Mesothelial cell of epicardium (in vitro differentiated cells): ENCODE measurements at places on chromosomes 5 and 9. TPM values are rescaled to one million over a fixed set of nuclear protein-coding genes. Genes with fewer than 3 reads are reported as not detected.

DNA sequence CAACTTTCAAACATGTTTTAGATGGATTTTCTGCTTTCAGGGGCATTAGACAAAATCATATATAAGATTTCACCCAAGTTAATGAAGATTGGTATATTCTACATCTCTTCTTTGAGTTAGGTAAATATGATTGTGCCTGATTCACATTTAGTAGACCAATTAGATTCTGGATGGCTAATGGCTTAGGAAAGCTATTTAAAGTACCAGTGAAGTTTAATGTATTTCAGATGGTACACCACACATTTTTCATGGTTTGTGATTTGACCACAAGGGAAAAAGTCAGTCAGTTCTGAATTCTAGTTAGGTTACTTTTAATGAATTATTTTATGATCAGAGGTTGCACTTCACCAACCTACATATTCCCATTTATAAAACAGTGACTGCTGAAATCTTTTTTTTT lies 409.7 kb downstream of the ADGRV1 start:
- DNase-seq = no peak

DNA sequence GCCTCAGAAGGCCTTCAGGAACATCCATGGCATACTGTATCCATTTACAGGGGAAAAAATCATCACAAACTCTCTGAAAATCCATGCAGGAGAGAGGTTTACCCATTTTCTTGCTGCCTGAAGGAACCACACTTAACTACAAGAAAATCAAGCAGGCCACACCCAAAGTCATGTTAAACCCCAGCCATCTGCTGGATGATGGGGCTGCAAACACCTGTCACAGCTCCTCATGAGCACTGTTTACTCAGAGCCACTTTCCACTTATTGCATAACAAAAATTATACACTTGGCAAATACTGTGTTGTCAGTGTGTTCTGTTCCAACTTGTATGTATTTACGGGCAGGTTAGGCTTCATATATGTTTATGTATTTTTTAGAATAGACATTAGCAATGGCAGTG lies 35.8 kb downstream of the PPIC start:
- DNase-seq = no peak

GRCh38 chr5:144332265-144332664 lies 161.6 kb downstream of the KCTD16 start:
- DNase-seq = no peak

DNA sequence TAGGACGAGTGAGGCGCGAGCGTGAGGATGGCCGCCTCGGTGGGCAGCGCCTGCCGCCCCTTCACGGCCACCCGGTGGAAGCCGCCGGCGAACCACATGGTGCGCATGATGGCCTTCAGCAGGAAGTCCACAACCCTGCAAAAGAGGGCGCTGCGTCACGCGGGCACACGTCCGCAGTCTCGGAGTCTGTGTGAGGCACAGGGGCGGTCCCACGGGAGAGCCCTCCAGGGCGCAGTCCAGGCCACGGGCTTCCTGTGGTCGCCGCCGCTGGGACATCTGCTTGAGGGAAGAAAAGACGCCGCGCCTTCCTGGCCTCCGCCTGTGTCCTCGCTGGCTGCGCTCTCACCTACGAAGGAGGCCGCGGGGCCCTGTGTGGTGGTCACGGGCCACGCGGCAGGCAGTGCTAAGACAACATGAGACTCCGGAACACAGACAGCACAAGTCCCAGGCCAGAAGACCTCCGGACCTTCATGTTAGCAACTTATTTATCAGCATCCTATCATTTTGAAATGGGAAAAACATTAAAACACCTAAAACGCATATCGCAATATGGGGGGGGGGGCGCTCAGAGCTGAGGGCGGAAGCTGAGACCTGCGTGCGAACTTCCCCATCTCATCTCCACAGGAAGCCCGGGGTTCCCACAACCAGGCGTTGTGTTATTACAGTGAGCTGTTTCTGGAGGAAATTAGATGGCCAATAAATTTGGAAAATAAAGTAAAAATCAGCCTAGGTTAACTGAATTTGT lies 28.8 kb downstream of the LPCAT1 start:
- no peak for DNase-seq

DNA sequence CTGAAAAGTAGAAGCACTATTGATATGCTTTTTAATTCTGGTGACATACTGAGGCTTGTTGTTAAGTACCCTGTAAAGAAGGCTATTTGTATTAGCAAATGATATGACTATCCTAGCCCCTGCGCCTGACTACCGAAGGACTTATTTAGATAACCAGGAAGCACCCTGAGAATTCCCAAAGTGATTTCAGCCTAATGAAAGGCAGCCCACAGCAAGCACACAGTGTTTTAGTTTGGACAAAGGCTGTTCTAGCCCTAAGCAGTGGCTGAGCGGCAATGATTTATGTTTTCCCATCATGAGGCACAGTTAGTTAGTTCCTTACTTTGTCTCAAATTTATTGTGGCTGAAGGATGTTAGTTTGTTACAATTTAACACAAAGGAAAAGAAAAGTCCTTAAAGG lies 235.3 kb downstream of the KCTD16 start:
- no peak for DNase-seq

DNA sequence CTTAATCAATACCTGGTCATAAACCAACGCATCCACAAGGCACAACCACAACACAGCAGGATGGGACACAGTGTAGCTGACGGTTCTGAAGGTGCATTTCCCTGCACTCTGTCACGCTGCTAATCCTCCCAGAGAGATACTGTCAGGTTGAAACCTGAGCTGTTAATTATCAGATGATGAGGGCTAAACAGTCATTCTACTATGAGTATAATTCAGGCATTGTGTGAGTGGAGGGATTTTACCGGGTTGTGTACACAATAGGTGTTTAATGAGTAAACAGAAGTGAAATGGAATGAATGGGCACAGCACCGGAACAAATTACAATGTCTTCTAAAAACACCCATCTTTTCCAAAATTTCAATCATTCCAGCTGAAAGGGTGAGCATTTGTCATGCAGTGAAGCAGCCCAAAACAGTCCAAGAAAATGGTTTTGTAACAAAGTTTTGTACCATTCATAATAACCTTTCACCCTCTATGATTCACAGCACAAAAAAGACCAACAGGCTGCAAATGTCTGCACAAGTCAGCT lies 71.5 kb downstream of the ABCA1 start:
- DNase-seq = no peak

DNA sequence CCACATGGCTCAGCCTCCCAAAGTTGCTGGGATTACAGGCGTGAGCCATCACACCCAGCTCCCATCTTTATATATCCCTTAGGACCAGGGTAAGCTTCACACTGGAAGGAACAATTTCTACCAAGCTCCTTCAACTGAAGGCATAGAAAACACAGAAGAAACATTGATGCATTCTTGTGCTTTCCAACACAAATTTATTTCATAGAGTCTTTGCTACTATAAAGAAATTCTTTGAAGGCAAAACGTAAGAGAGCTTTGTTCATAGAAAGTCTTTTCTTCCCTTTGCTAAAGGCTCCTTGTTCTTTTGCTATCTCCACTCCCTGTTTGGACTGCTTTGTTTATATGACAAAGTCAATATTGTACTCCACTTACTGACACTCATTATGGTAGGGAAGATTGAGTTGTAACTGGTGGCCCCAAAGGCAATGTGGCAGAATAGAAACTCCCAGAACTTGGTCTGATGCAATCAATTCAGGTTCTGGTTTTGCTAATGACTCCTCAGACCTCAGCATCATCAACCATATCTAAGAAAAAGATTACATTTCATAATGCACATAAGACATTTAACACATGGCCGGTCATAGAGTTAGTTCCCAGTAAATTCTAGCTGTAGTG lies 97.4 kb upstream of the CLINT1 start:
- no peak for DNase-seq

GRCh38 chr9:125444166-125444565 lies 182.5 kb downstream of the GAPVD1 start:
- DNase-seq = no peak

GRCh38 chr5:143101121-143101520 lies 302.4 kb downstream of the NR3C1 start:
- no peak for DNase-seq

- no peak for DNase-seq
Observed at GRCh38 chr5:173719731-173720082, 103.3 kb upstream of the BOD1 start.

- no peak for DNase-seq
Observed at GRCh38 chr5:68114378-68115040, 101.0 kb upstream of the PIK3R1 start.

DNA sequence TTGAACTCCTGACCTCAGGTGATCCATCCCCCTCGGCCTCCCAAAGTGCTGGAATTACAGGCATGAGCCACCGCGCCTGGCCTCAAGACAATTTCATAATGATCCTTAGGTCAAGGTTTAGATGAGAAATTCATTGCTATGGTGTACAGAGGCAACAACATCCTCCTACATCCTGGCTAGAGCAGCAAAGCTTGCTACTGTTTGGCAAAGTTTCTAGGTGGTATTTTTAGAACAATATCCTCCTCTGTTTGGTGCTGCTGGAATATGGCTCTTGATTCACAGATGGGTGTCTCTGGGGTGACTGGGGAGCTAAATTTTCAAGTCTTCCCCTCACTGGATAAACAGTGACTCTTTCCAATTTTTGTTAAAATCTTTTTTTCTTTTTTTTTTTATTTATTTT lies 30.6 kb downstream of the CRHBP start:
- no peak for DNase-seq

The C8G gene
- 1.5 to 2.5 TPM (median 1.5 TPM) in 3 replicates for total RNA-seq

The PGM5 gene
- total RNA-seq = 8.5 to 9.8 TPM (median 8.5 TPM) in 3 replicates

The TSLP gene
- 0.32 to 0.47 TPM (median 0.42 TPM) in 3 replicates for total RNA-seq

The TAS2R1 gene
- total RNA-seq = not detected in 3 replicates

The LNPEP gene
- 35.4 to 37.3 TPM (median 35.6 TPM) in 3 replicates for total RNA-seq

The MOB3B gene
- 13.6 to 14.8 TPM (median 14.6 TPM) in 3 replicates for total RNA-seq

The SPATA31C1 gene
- 0.13 to 0.29 TPM (median 0.18 TPM) in 3 replicates for total RNA-seq

The MARVELD2 gene
- total RNA-seq = 18.8 to 20.0 TPM (median 19.6 TPM) in 3 replicates

The C5orf34 gene
- 3.3 to 5.5 TPM (median 4.1 TPM) in 3 replicates for total RNA-seq

The EMB gene
- total RNA-seq = 15.7 to 18.4 TPM (median 17.7 TPM) in 3 replicates

The ZNF462 gene
- 139 to 154 TPM (median 140 TPM) in 3 replicates for total RNA-seq
